ENCODE measurements at places on chromosomes 3 and 15.

- no peak for DNase-seq
Observed at GRCh38 chr3:125359700-125360099, 15.4 kb downstream of the ZNF148 start.

DNA sequence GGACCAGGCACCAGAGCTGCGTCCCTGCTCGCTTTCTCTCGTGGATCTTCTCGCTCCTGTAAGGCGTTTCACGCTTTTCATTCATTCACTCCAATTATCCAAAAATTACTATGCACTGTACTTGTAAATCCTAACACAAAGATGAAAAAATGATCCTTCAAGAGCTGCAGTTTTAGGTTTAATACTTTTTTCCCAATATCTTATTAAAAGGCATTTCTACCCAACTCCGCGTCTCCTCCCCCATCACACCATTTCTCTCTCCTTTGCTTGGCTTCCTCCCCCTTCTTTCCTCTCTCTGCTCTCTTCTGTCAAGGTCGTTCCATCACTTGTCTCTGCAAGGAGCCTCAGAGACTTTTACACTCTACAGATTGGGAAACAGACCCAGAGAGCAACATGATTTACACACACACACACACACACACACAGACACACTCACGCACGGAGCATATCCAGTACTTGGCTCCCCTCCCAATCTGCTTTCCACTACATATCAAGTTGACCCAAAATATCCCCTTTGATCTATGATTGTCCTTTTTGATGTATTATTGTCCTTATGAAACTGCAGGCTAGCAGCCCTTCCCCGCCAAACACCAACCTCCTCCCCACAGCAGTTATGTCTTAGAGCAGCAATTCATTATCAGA is 479 bp upstream of the CLDN1 start:
- DNase-seq = no peak

GRCh38 chr15:39029741-39030140 is 465.1 kb upstream of the RASGRP1 start:
- DNase-seq = no peak

DNA sequence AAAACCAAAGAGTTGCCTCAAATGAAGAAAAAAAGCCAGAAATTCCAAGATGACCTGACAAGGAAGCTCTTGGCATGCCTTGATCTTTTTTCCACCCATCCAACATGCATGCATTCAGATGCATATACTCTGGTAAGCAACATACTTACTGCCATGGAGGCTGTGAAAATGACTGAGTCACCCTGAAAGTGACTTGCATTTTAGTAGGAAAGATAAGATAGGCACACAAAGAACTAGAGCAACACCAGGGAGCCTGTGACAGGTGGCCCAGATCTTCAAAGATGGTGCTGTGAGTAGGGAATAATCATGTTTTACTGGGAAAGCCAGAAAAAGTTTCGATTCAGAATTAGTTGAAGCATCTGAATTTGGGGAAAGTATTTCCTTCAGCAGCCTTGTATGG is 185.1 kb upstream of the SLCO3A1 start:
- DNase-seq = no peak

DNA sequence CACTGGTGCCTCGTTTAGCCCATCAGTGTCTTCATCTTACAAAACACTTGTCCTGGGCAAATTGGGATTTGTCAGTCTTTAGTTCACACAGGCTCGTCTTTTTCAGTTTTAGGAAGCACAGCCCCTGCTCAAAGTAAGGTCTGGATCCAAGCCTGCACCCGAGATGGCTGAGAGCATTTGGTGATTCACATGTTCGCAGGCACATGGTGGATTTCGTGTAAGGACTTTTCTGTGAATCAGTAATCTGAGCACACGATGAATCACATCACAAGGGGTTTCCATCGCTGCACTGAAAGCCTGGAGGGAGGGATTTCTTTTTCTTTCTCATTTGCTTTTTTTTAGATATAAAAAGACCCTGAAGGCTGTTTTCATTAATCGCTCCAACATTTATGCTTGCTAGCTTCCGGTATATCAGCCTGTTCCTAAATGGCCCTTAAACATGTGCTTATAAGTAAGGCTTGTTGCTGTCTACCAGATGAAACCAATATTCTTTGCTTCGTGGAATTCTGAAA is 435.6 kb upstream of the ATP10A start:
- DNase-seq = no peak

- peak; percentile 76 for DNase-seq
Observed at GRCh38 chr3:177538048-177538749, 340.9 kb upstream of the TBL1XR1 start.

DNA sequence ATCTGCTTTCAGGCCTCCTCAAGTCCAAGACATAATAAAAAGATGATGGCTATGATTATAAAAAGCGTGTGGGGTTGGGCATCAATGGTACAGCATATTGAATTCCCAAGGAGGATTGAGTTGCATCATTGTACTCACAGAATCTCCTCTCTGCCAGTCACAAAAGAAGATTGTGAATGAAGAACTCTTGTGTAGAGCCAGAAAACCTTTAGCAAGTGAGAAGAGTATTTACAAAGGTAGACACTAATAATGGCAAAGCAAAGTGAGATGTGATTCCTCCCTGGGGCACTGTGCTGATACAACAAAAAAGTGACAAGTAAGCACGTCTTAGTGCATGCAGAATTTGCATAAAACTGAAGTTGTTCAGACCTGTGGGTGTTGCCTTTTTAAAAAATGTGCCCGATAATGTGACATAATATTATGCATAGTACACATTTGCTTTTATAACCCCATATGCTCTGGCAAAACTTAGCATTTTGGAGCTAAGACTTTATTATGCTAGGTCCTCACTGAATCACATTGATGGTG is 291.2 kb upstream of the TBC1D5 start:
- DNase-seq = no peak

DNA sequence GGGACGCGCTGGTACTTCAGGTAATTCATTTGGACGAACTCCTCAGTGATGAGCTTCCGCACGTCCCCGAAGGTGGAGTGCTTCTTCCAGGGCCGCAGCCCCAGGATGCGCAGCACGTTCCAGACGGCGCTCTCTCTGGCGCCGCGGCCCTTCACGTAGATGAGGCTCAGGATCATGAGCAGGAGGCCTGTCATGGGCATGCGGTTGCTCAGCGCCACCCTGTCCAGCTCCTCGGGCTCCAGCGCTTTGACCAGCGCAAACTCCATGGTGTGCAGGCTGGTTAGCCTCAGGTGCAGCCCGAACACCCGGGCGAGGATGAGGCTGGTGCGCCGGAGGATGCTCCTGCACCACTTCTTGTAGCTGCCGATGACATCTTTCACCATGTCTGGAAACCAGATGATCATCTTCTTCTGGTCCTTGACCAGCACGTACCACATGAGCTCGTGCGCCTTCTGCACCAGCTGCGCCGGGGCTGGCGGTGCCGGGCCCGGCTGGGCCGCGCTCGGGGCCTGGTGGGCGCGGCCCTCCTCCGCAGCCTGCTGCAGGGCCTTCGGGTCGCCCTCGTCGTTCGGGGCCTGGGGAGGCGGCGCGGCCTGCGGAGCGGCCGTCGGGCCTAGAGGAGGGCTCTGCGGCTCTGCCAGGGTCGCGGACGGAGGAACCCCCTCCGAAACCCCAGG is 501 bp downstream of the NDN start:
- DNase-seq = no peak

- no peak for DNase-seq
Observed at GRCh38 chr3:8663177-8664061, 18.8 kb upstream of the SSUH2 start.

DNA sequence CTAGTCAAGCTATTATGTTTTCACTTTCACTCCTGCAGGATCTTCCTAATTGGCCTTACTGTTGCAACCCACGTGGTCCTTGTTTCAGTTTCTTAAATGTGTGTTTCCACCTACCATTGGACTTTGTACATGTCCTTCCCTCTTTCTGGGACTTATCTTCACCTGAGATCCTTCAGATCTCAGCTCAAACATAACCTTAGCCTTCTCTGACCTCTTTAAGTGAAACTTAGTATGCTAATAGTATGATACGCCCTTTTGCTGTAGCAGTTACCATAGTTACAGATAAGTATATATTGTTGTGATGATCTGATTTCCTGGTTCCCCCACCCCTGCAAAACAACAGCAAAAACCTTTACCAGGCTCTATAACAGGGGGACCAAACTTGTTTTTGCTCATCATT is 35.2 kb downstream of the U2SURP start:
- DNase-seq = no peak

DNA sequence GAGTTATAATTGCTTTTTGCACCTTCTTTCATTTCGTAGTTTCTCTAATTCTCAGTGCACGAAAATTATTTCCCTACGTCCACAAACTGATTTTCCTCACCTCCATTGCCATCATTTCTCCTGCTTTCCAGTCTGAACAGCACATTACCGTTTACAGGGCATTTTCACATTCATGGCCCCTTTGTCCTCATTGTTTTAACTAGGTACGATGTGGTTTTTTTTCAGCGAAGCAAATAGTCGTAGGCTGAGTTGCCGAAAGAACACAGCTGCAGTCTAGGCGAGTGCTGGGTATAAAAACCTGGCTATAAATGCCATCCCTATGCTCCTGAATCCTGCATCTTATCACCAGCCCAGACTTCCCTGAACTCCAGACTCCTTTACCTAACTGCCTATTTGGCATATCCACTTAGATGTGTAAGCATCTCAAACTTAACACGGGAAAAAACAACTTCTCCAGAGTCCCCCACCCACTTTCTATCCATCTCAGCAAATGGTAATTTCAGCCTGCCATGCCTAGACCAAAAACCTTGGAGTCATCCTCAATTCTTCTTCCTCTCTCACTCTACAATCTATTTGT is 691 bp upstream of the FSIP1 start:
- DNase-seq = no peak

- DNase-seq = no peak
Observed at GRCh38 chr3:143241481-143241951, 121.9 kb downstream of the CHST2 start.

GRCh38 chr3:53114412-53115074 is 15.7 kb downstream of the RFT1 start:
- no peak for DNase-seq

GRCh38 chr3:125591116-125591760 is 4.1 kb downstream of the OSBPL11 start:
- DNase-seq = no peak

DNA sequence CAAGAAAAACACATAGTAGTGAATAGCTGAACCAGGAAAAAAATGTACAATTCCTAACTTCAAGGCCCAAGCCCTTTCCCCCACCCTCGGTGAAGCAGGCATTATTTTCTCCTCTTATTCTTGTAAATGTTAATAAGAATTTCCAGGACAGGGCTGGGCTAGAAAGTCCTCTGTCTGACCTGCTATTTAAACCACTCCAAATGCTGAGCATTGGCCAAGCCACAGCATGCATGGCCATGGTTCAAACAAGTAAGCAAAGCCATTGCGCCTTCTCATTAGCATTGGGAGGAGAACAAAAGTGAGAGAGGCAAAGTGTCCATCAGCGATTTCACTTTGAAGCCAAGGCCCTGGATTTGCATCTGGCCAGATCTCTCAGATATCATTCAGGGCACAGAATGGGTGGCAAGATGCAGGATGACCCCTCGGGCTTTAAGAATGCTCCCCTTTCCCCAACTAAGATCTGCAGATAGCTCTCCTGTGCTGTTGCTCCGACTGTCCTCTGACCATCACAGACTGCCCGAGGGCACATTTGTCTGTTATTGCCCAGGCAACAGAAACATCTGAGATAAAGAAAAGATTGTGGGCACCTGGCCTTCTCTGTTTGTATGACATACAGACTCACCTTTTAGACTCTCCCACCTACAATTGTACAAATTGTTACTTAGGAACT is 46.3 kb downstream of the CEMIP start:
- no peak for DNase-seq
